ENCODE measurements at places on chromosomes 2 and 18.

DNA sequence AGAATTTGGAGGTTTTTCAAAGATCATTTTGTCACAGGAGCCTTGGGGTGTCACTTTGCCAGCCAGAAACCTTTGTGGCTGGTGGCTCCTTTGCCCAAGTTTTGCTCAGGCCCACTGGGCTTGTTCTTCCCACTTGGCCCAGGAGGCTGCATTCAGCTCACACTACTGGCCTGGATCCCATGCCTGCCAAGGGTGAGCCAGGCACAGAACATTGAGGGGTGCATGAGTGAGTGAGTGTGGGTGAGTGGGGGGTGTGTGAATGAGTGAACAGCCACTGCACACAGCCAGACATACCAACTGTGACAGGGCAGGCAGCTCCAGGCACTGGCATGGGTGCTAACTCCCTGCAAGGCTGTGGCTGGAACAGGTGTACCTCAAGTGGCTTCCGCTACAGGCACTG is 39.6 kb downstream of the FAM171B start:
- DNase-seq: no peak

DNA sequence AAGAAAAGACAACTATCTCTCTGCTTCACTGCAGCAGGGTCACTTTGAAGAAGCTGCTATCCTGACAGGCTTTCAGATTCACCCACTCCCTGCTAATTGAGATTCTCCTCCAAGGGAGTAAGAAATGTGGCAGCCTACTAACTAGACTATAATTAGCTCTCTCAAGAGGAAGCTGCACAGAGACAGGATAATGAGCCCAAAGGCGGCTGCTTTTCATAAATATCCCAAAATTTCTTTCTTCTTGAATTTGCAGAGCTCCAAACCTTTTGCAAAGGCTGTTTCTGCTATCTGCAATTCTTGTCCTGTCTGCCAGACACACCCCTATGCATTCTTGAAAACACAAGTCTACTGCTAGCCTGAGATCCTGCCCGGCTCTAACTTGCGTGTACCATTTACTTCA is 54.0 kb upstream of the RNU4ATAC start:
- DNase-seq: no peak

DNA sequence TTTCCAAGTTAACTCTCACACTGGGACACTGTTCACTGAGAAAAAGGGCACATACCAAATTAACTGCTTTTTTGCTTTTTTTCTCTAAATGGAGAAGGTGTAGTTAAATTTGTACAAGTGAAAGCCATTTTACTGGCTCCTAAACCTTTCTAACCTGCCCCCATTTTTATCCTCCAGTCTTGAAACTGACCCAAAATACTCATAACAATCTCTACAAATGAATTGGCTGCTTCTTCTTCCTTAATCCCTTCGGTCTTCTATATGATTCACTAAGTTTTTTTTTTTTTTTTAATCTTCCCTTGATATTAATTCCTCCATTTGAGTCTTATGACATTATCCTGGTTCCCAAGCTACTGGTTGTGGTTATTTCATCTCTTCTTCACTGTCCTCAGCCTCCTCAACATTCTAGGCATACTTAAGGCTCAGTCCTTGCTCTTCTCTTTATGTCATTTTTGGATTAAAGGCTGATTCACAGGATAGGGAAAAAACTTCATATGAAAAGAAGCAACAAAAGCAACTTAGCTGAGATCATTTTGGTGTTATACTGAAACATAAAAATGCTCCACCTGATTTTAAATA is 19.8 kb downstream of the ORC2 start:
- DNase-seq: no peak

DNA sequence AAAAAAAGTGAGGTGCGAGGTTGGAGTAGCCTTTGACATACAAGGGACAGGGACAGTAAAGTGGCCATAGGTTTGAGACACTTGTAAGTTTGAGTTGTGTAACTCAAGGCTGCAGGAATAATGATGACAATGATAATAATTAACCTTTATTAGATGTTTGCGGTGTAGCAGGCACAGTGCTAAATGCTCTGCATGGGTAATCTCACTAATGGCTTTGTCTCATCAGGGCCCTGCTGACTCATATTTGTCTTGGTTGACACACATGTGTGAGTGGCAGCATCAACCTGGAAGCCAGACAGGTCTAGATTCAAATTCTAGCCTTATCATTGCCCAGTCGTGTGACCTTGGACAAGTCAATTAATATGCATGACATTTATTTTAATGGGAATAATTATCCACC is 126.2 kb downstream of the FSHR start:
- DNase-seq: no peak

- DNase-seq: no peak
These were observed 350.9 kb downstream of the PARD3B start for GRCh38 chr2:204896146-204896545.

DNA sequence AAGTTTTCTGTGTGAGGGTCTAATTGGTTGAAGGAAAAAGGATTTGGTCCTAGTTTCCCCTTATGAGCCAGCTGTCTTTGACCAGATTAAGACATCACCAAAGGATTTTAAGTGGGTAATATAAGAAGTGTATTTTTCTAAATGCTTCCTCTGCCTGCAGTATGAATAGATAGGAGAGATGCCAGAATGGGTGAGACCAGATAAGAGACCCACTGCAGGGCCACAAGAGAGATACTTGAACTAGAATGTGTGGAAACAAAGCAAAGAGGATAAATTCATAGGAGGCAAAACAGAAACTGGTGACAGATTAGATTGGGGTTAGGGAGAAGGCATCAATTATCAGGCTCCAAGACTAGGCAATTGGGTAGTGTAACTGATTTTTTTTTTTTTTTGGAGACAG is 1.1 kb upstream of the HDHD2 start:
- DNase-seq: no peak

GRCh38 chr2:74864728-74865722 is 31.1 kb downstream of the HK2 start:
- DNase-seq: no peak

GRCh38 chr2:240782221-240782885 is 37.7 kb downstream of the KIF1A start:
- DNase-seq: no peak

DNA sequence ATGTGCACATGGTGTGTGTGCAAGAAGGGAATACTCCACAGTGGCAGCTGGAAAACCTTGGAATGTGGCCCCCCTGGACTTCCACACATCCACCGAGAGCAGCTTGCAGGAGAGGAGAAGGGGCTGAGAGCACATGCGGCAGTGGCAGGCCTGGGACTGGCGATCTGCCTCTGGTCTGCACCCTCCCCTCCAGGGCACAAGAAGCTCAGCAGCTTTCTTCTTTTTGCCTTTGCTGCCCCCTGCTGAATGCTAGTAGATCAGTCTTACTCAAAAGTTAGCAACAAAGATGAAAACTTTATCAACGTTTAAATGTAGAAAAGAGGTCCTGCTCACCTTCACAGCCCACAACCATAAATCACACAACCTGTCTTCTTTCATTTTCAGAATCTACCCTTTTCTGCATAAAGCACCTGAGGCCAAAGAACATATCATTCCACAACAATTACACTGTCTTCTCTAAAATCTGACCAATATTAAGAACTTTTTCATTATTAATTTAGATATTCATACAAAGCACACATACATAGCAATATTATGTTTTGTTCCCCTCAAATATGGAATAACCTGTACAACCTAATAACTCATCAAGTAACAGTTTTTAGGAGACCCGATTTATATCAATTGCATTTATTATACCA is 34.6 kb downstream of the TGFBRAP1 start:
- peak; percentile 77 for DNase-seq

GRCh38 chr2:183222751-183223150 is 98.5 kb downstream of the NUP35 start:
- no peak for DNase-seq

DNA sequence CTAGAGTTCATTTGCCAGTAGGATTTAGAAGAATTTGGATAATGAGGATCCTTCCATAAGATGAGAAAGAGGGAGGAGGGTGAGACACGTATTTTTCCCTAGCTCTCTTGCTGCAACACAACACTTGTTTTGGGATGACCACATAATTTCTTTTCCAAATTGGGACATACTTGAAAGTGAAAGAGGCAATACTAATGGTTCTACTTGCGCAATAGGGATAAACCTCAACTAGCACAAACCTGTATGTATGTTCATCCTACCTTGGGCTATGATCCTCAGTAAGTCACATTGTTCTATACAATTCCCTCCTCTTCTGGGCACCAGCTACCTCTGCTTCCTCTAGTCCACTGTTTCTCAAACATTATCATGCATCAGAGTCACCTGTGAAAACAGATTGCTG is 1208.8 kb upstream of the LRRTM1 start:
- DNase-seq: no peak

GRCh38 chr2:174606336-174606735 is 8.7 kb upstream of the WIPF1 start:
- DNase-seq: peak; percentile 31

GRCh38 chr2:142877216-142877838 is at the start of gene KYNU:
TSS of gene KYNU (plus strand) at chr2:142877664. CDS start at chr2:142885368, 7,704 bp downstream.
- no peak for DNase-seq

- DNase-seq: peak; percentile 62
These were observed 132.1 kb downstream of the MBP start for GRCh38 chr18:77000527-77000926.

- peak; percentile 42 for DNase-seq
These were observed at the start of gene LDLRAD4 for GRCh38 chr18:13218368-13218991. TSS of gene LDLRAD4 (plus strand) at chr18:13218760.

DNA sequence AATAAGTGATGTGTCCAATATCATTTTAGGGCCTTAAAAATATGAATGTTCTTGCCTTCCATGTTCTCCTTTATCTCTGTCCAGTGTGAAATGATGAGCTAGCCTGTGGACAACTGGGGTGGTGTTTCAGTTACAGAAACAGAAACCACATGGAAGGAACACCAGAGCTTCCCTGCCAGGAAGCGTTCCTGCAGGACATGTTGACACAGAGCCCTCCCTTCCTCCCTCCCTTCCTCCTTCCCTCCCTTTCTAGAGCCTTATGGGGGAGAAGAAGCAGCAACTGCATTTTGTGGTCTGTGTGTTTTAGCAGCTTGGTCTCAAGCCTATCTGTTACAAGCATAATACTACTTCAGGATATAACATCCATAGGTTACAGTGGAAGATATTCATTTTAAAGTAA is 539.7 kb upstream of the NETO1 start:
- no peak for DNase-seq

- no peak for DNase-seq
These were observed 23.4 kb upstream of the GMPPA start for GRCh38 chr2:219475278-219475677.

DNA sequence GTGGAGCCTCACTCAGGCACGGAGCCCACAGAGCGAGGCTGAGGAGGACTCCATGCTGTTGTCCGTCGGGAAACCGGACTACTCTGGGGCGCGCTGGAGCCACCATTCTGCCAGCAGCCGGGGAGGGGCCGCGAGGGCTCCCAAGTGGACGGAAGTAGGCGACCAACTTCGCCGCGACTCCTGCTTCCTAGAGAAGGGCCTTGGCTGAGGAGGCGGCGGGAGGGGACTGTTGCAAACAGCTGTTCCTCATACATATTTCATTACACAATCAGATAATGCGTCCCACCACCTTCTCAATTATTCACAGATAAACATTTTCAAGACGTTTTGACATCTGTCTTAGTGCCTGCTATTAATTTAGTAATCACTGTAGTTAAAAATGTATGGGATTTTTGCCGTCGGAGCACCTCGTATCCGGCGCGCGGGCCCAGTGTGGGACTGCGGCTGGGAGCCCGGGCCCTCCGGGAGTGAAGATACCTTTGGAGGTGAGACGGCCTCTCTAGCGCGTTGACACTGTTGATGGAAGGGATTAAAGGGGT is 11.7 kb upstream of the SIX3 start:
- DNase-seq: no peak

DNA sequence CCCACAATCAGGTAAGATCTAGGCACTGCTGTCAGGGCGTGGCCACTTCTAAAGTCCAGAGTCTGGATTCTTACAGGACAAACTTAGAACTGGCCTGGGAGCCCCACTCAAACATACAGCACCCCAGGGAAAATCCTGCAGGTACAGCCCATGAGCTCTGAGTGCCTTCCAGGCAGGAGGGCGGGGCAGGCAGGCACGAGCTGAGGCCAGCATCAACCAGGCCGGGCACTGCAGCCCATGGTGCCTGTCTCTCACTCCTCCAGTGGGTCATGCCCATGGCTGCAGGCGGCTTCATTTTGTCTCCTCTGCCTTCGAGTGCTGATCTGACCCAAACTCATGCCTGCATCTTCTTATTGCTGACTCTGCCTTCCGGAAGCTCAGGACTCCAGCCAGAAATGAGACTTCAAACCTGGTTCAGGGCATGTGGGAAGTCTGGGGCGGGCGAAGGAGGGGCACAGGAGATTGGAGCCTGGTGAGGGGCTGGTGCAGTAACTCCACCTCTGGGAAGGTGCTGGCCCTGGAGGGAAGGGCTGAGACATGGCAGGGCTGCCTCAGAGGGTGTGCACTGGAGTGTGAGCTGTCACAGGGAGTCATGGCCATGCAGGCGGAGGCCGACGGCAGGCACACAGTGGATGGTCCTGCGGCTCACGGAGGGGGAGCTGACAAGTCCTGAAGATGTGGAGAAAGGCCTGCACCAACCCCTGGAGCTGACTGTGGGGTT is 40.5 kb downstream of the HS6ST1 start:
- DNase-seq: no peak

- DNase-seq: no peak
These were observed 172.6 kb downstream of the HAUS1 start for GRCh38 chr18:46276748-46277147.

- DNase-seq: peak; percentile 77
These were observed 9.4 kb upstream of the GBX2 start for GRCh38 chr2:236177604-236177966.

- peak; percentile 76 for DNase-seq
These were observed 573 bp downstream of the KDSR start for GRCh38 chr18:63366213-63367052.

GRCh38 chr2:120291401-120292311 is 39.0 kb downstream of the RALB start:
- DNase-seq: peak; percentile 10

- no peak for DNase-seq
These were observed 100.8 kb downstream of the NEDD4L start for GRCh38 chr18:58144671-58145285.

GRCh38 chr2:214801768-214802397 is 7.6 kb downstream of the BARD1 start:
- DNase-seq: no peak

DNA sequence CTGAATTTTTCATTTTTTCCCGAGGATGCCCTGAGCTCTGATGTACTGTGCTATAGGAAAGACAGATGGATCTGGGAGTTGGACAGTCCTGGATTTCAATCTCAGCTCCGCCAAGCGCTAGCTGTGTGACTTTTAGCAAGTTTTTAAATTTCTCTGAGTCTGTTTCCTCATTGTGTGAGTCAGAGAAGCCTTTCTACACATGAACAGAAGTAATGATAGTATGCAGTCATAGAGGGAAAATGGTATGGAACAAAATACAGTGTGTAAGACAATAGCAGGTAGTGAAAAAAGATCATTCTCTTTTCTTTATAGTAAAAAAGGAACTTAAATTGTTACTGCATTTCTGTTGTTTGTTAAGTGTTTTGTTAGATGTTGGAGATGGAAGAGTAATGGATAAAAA is 52.4 kb upstream of the PPM1B start:
- DNase-seq: no peak

GRCh38 chr2:151669585-151670081 is 64.6 kb downstream of the NEB start:
- no peak for DNase-seq
